Progenitor cell of endocrine pancreas (in vitro differentiated cells): ENCODE measurements at places on chromosomes 13 and 19. TPM values are rescaled to one million over a fixed set of nuclear protein-coding genes. Genes with fewer than 3 reads are reported as not detected.

RANBP3 gene
- 99.9 and 106 TPM in 2 replicates for total RNA-seq

- no peak for DNase-seq
These were observed 40.6 kb upstream of the FAM216B start for GRCh38 chr13:42740753-42741152.

- DNase-seq = no peak
These were observed 68.3 kb upstream of the MYO16 start for GRCh38 chr13:108561149-108561548.

DNA sequence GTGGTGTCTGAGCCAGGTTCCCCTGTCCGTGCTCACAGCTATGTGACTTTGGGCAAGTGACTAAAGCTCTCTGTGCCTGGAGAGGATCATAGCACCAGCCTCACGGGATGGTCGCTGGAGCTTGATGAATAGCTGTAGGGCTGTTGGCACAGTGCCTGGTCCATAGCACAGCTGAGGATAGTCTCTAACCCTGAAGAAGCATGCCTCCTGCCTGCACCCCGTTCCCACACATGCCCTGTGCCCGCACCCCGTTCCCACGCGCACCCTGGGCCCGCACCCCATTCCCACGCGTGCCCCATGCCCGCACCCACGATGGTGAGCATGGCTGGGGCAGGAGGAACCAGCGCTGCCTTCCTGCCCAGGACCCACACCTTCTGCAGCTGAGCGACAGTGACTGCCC lies 63.7 kb upstream of the F7 start:
- no peak for DNase-seq

DNA sequence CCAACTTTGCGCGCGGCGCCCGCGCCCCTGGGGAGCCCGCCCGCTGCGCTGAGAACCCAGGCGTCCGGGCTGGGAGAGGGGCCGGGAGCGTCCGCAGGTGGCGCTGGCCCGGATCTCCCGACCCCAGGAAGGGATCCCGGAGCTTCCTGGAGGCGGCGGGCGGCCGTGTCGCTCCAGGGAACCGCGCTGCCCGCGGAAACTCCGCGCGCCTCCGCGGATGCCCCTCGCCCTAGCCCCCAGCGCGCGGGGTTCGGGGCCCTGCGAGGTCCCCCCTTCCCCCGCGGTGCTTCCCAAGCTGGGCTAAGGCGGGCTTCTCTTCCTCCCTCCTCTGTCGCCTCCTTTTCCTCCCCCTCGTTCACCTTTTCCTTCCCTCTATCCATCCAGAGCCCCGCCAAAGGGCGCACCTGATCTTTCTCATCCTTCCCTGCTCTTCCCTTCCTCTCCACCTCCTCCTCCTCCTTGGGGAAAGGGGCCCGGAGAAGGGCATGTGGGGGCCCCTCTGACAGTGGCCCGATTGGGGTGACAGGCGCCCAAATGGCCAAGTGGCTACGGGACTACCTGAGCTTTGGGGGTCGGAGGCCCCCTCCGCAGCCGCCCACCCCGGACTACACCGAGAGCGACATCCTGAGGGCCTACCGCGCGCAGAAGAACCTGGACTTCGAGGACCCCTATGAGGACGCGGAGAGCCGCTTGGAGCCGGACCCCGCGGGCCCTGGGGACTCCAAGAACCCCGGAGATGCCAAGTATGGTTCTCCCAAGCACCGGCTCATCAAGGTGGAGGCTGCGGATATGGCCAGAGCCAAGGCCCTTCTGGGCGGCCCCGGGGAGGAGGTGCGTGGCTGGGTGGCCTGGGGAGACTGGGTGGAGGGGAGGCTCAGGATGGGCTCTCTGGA lies 710 bp downstream of the SHD start:
- no peak for DNase-seq
